ENCODE measurements at places on chromosomes 4 and X. TPM values are rescaled to one million over a fixed set of nuclear protein-coding genes. Genes with fewer than 3 reads are reported as not detected.

DNA sequence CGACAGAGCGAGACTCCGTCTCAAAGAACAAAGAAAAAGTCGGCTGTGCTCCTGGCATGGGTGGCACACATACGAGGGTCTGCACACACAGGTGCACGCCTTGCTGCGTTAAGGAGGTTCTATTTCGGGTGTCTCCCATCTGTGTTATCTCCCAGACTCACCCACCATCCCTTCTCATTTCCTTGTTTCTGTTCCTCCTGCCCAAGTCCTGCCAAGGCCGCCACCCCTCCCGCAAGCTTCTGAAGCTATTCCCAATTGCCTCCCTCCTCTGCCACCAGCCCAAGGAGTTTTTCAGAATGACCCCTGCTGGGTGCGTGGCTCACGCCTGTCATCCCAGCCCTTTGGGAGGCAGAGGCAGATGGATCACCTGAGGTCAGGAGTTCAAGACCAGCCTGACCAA, 6.0 kb upstream of the IL3RA start:
- no peak for DNase-seq

GRCh38 chr4:153655002-153655541, 29.0 kb upstream of the TLR2 start:
- no peak for DNase-seq

GRCh38 chr4:7422151-7422897, 12.4 kb downstream of the PSAPL1 start:
- no peak for DNase-seq

GRCh38 chr4:98469771-98470170, 188.6 kb downstream of the TSPAN5 start:
- DNase-seq = peak; percentile 50

- no peak for DNase-seq
Observed at GRCh38 chrX:20311505-20311904, 44.8 kb upstream of the RPS6KA3 start.

GRCh38 chr4:32824336-32824735, 2104.2 kb downstream of the PCDH7 start:
- no peak for DNase-seq

- no peak for DNase-seq
Observed at GRCh38 chr4:151950993-151951670, 190.3 kb upstream of the GATB start.

GNRHR gene
- total RNA-seq = not detected

CPLX1 gene
- total RNA-seq = 1.2 TPM

GCNA gene
- total RNA-seq = 1.5 TPM

TLR8 gene
- not detected for total RNA-seq
